ENCODE measurements at places on chromosomes 4 and X.

- DNase-seq: no peak
Measured at GRCh38 chr4:108006361-108006760, 16.7 kb downstream of the HADH start.

GRCh38 chrX:104137496-104137895, 19.3 kb downstream of the SLC25A53 start:
- no peak for DNase-seq

DNA sequence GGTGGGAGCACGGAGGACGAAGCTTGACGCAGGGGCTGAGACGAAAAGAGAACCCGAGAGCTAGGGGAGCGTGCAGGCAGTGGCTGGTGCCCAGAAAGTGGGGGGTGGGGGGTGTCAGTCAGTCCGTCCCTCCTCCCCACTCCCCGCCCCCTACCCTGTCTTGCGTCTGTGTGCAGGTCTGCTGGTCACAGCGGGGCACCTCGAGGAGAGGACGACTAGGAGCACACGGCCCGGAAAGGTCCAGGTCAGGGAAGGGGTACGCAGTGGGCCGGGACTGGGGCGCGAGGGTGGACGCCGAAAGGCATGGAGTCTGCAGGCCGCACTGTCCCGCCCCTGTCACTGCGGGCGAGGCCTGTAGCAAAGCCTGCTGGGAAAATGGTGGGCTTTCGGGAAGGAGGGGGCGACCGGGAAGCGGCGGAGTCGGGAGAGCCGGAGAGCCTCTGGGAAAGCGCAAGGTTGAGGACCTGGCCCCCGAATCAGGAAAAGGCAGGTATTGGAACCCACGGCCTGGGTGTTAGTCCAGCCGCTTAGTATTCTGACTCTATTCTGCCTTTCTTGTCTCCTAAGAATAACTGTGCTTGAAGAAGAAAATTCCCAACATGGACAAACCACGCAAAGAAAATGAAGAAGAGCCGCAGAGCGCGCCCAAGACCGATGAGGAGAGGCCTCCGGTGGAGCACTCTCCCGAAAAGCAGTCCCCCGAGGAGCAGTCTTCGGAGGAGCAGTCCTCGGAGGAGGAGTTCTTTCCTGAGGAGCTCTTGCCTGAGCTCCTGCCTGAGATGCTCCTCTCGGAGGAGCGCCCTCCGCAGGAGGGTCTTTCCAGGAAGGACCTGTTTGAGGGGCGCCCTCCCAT, 769 bp downstream of the TCEAL1 start:
- no peak for DNase-seq

DNA sequence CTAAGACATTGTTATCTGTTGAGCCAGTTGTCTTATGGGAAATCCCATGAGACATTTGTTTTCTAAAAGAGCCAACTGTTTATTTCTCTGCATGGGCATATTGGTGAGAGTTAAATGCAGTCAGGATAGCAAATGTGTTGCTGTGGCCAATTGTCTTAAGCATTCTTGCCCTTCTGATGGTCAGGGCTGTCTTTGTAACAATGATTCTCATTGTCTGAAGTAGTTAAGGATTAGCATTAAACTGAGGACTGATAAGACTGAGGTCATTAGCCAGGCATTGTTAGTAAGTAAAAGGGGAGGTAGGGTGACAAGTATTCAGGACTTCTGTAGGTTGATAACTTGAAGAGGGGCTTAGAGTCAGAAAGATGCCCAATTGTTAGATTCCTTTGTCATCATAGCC, 11.2 kb upstream of the MORF4L2 start:
- no peak for DNase-seq

- DNase-seq: no peak
Measured at GRCh38 chr4:87326460-87326859, 3.8 kb upstream of the HSD17B13 start.
